ENCODE measurements at places on chromosomes 11 and 22. TPM values are rescaled to one million over a fixed set of nuclear protein-coding genes. Genes with fewer than 3 reads are reported as not detected.

DNA sequence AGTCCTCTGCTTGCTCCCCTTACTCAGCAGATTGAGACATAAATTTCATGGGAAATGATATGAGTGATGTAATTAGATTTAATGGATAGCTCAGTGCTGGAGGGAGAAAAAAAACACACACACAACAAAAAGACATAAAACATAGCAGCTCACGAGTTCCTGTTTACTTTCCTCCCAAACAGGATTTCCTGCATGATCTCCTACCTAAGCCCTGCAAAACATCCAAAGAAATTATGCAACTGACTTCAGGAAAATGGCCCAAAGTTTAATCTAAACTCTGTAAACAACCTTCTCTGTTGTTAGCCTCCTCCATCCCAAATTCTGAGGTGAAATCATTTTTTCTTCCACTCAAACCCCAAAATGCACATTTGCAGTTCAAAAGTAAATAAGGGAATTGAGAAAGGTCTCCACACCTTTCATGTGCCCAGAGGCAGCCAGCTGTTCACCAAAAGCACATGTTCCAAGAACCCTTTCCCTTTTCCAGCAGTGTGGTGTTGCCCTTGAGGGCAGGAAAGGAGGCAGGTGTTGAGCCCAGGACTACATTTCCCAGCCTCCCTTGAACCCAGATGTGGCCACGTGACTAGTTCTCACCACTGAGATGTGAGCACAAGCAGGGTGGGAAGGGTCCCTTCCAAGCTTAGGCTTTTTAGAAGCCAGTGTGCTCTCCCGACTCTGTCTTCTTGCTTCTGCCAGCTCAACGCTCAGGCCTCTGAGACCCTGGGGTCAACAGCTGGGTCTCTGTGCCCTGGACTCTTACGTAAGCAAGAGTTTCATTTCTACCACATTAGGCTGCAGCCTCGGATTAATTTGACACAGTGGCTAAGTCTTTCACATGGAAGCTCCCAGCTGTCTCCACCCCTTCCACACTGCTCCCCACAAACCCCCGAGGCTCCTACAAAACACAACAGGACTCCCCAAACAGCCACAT is 301.2 kb downstream of the CTTN start:
- no peak overlapping the region for H3K27ac ChIP-seq
- H3K27me3 ChIP-seq = no peaks in the 10 kb centered on the region
- no peaks in the 10 kb centered on the region for H3K4me1 ChIP-seq
- H3K36me3 ChIP-seq = no peaks in the 10 kb centered on the region

- H3K27me3 ChIP-seq = peaks cover 45% of the 10 kb centered on the region
- H3K4me1 ChIP-seq = no peaks in the 10 kb centered on the region
- no peaks in the 10 kb centered on the region for H3K36me3 ChIP-seq
- peak; percentile 26 for DNase-seq
- no peak overlapping the region for H3K4me3 ChIP-seq
Measured at GRCh38 chr11:124329787-124330478, 9.9 kb upstream of the OR8D2 start.

DNA sequence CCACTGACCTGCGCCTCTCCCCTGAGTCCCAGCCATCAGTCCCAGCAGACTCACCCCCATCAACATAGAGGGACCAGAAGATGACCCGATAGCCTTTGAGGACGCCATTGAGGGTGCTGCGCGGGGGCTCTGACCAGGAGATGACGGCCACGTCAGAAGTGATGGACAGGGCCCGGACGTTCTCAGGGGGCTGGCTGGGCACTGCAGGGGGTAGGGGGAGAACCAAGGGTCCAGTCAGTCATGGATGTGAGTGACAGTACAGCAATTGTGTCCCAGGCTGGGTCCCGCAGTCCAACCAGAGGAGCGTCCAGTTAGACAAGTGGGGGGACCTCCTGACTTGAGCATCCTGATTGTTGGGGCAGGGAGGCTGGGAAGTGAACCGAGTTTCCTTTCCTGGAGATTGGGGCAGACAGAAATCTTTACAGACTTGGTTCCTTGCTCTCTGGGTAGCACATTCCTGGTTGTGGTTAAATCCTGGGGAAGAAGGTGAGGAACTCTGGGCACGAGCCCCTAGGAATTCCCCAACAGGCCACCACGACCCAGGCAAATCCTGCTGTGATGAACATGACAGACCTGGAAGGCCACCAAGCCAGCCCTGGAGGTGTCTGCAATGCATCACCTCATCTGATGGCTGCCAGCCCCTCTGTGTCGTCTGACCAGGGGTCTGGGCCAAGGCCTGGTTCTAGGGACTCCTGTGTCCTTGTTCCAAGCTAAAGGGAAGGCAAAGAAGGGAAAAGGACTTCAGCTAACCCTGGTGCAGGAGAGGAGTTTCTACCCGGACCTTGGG is 133.9 kb downstream of the CEP164 start:
- no peak overlapping the region for H3K27ac ChIP-seq
- H3K36me3 ChIP-seq = no peaks in the 10 kb centered on the region
- H3K27me3 ChIP-seq = peaks cover 22% of the 10 kb centered on the region
- H3K4me3 ChIP-seq = no peak overlapping the region
- DNase-seq = no peak

DNA sequence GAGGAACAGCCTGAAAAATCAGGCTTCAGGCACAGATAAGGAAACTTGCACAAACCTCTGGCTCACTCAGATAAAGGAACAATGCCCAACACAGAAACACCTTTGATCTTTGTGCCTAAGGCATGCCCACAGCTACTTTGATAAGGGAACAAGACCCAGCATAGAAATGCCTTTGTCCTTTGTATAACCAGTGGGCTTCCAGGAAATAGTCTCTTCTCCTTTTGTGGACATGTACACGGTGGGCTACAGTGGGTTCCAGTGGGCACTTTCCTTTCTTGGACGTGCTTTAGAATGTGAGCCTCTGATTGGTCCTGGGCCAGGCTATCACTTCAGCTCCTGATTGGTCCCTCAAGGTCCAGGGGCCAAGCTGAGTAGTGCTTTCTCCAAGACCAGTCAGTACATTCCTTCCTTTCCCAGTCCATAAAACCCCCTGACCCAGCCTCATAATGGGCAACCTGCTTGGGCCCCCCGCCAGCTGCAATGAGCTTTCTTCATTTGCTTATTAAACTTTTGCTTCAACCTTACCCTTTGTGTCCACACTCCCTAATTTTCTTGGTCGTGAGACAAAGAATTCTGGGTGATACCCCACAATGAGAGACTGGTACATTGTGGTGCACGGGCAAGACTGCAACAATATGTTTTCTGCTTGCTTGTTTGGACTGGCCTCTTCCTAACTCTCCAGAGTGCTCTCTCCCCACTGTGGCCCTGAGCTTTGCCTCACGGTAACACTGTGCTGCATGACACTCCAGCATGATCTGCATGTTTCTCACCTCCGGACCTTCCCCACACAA is 1.7 kb upstream of the CABIN1 start:
- H3K27ac ChIP-seq = no peak overlapping the region
- H3K4me1 ChIP-seq = 0 out of 2 replicates have a peak, but pooled peaks cover 9% of the 10 kb centered on the region
- no peak overlapping the region for H3K4me3 ChIP-seq
- no peak for DNase-seq
- H3K36me3 ChIP-seq = no peaks in the 10 kb centered on the region

- peak overlapping the region; percentile 99 for H3K4me3 ChIP-seq
- H3K4me1 ChIP-seq = peaks cover 20% of the 10 kb centered on the region
- no peaks in the 10 kb centered on the region for H3K27me3 ChIP-seq
- peaks cover 8% of the 10 kb centered on the region for H3K36me3 ChIP-seq
Measured at GRCh38 chr11:59144096-59144495, 1.4 kb downstream of the FAM111A start.

DNA sequence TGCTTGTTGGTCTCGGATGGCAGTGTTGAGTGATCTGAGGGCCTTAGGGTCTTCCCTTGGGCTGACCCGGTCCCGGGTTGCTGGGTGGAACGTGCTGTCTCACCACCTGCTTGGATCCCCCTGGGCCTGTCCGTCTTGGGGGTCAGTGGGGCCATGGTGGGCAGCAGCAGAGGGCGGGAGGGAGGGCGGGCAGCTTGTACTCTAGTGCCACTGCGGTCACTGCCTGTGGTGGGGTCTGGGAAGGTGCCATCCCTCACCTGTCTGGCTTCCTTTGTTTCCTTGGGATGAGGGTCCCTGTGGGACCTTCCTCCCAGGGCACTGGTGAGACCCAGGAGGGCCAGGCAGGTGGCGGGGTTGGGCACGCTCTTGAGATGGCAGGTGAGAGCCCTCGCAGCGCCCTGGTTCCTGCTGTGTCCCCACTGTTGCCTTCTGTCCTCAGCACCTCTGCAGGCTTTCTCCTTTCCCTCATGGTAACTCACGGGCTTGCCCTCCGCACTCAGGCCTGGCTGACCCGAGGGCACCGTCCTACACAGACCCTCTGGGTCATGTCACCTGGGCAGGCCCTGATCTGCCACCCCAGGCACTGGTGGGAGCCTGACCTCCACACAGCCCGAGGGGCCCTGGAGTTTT is 34.2 kb downstream of the TBC1D22A start:
- no peak overlapping the region for H3K4me3 ChIP-seq
- no peaks in the 10 kb centered on the region for H3K36me3 ChIP-seq
- H3K4me1 ChIP-seq = peaks cover 2% of the 10 kb centered on the region
- no peak for DNase-seq

DNA sequence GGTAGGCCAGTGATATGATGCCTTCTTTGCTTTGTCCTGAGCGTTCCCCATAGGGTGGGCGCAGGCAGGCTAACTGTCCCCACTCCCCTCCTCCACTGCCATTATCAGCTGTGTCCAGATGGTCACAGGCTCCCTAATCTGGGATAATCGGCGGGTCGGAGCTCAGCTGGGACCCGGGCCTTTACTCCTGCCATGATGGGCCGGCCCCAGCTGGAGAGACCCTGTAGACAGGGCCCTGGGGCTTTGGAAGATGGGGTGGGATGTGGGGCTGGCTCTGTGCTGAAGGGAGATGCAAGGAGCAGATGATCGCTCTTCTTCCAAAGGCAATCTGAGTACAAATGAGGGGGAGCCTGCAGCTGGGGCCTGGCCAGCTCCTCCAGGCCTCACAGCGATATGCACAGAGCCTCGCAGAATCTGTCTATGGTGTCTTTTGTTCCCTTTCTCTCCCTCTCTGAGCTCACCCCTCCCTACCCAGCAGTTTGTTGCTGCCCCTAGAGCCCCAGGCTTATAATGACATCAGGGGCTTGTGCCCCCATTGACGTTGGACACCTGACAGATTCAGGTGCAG is 11.9 kb downstream of the KLHL35 start:
- no peaks in the 10 kb centered on the region for H3K27me3 ChIP-seq
- peaks cover 20% of the 10 kb centered on the region for H3K4me1 ChIP-seq
- no peak for DNase-seq
- H3K36me3 ChIP-seq = peaks cover 7% of the 10 kb centered on the region
- H3K4me3 ChIP-seq = no peak overlapping the region
- no peak overlapping the region for H3K27ac ChIP-seq

DNA sequence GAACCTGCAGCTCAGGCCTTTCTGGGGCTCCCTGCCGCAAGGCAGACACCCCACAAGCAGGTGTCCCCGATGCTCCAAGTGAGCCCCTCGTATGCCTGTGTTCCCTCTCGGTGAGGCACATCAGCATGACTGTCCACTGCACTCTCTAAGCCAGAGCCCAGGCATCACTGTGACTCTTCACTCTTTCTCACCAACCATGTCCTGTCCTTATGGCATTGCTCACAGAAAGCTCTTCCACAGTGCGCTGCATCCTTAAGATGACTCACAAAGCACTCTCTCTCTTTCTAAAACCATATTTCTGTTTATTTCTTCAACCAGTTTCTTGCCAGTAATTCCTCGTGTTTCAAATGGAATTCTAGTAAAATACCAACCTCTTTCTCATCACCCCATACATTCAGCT is 18.1 kb downstream of the GAB4 start:
- H3K27ac ChIP-seq = no peak overlapping the region
- no peaks in the 10 kb centered on the region for H3K27me3 ChIP-seq
- peak; percentile 24 for DNase-seq
- no peak overlapping the region for H3K4me3 ChIP-seq

- no peak overlapping the region for H3K4me3 ChIP-seq
- DNase-seq = no peak
- H3K4me1 ChIP-seq = peaks cover 4% of the 10 kb centered on the region
- H3K27ac ChIP-seq = no peak overlapping the region
Measured at GRCh38 chr22:30262112-30262511, 4.5 kb downstream of the OSM start.

Gene CRYBA4
- total RNA-seq = not detected

Gene SYNGR1
- total RNA-seq = 6.1 TPM

Gene SLC35F2
- 12.9 TPM for total RNA-seq

Gene PRDM10
- 5.7 TPM for total RNA-seq

Gene QSER1
- total RNA-seq = 16.5 TPM

Gene SYT13
- not detected for total RNA-seq

Gene TRIM6
- 3.6 TPM for total RNA-seq

Gene INPP5J
- 0.13 TPM for total RNA-seq

Gene SYTL2
- 5.3 TPM for total RNA-seq

Gene TESMIN
- total RNA-seq = 0.13 TPM

Data from GM23248 (cell line).